Activated CD8-positive, alpha-beta memory T cell treated with anti-CD3 and anti-CD28 coated beads for 4 hours (primary cell): ENCODE measurements at places on chromosomes 3 and 15.

DNA sequence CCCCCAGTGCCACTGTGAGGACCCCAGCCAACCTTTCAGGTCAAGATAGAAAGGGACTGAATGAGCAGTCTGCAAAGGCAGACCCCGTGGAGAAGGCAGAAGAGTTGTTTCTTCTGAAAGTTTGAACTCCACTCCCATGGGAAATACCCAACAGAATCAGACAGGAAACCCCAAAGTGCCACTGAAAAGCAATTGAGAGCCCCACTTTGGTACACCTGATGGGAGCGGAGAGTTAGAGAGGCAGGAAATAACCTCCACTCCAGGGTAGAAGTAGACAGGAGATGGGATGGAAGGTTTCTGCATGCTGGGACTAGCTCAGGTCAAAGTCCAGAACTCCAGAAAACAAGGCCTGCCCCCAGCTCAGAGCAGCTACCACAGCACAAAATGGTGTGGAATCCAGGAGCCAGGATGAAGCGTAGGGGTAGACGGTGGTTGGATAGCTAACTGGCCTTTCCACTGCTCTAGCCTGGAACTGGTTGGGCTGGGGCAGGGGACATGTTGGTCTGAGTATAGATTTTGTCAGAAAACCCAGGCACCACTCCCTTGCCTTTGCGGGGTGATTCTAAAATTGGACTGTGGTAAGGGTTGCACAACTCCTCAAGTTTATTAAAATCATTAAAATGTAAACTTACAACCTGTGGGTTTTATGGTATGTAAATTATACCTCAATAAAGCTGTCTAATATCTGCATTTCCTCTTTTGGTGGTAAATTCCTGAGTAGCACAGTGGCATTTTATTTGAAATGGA, 1.9 kb upstream of the RAB43 start:
- no peak for DNase-seq

DNA sequence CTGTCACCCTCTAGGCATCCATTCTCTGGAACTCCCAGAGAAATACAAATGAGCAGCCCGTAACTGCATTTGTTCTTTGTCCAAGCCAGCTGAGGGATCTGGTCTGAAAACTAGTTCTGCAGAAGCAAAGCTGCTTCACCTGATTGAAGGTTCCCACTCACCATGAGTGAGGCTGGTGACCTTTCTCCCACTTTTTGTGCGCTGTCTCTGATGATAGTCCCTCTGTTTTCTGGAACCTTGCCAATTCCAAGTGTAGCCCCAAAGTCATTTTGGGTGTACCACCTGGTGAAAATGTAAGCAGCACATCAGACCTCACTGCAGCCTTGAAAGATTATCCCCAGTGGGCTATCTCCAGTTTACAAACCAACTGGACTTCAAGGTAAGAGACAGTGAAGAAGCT, 39.4 kb upstream of the BFSP2 start:
- no peak for DNase-seq

GRCh38 chr3:161369531-161369930, 1.8 kb downstream of the SPTSSB start:
- DNase-seq, result no peak

DNA sequence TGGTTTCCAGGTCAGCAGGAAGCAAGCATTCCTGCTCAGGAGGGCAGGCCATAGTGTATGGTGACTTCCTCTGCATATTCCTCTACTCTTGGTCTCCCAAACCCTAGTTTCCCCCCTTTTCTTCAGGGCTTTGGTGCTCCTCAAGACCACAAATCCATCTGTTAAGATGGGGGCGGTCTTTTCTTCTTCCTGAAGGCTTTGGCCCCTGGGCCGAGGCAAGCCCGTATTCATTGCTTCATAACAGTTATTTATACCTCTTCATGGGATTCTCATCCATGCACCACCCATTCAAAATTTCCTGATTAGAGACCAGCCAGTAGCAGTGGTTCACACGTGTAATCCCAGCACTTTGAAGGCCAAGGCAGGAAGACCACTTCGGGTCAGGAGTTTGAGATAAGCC, 62.1 kb upstream of the IL12A start:
- no peak for DNase-seq

DNA sequence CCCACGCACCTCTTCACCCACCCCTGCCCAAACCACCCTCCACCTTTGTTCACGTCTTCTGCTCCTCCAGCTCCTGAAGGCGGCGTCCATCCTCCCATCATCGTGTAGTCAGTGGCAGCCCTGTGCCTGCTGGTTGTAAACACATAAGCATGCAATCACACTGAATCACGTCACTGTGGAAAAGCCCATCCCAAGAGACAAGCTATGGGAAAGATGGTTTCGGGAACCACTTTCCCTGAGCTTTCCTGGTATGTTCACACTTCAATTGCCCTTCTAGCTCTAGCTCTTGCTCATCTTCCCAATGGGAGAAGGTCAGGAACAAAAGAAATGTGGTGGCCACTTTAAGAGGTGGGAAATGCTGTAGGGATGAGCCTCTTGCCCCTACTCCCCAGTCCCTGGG, 14.4 kb upstream of the GOLGA8J start:
- no peak for DNase-seq

DNA sequence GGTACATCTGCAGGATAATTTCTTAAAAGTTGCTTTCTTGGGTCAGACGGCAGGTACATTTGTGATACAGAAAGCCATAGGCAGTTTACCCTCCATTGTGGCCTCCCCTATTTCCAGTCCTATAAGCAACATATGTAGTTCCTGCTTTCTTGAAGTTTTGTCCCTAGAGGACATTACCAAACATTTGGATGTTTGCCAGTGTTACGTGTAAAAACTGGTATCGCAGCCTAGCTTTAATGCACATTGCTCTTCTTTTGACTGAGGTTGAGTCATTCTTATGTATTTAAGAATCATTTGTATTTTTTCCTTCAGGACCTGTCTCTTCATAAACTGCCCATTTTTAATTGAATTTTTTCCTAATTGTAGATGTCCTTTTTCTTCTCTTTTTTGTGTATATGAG, 114.3 kb downstream of the DIPK2A start:
- DNase-seq, result no peak

DNA sequence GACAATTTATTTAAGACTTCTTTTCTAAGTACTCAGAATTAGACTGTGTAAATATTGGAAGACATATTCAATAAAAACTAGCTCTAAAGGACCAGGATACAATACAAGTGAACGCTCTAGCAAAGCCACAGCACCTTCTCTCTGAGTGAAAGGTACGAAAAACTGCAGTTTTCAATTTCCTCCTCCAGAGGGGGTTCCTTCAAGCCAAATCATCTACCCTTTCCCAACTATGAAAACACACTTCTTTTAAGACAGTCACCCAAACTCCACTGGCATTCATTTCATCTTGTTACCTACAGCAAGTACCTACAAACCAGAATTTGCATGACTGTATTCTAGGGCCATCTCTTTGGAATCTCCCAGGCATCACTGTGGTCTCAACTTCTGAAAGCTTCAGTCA, 165.8 kb downstream of the ERC2 start:
- no peak for DNase-seq

DNA sequence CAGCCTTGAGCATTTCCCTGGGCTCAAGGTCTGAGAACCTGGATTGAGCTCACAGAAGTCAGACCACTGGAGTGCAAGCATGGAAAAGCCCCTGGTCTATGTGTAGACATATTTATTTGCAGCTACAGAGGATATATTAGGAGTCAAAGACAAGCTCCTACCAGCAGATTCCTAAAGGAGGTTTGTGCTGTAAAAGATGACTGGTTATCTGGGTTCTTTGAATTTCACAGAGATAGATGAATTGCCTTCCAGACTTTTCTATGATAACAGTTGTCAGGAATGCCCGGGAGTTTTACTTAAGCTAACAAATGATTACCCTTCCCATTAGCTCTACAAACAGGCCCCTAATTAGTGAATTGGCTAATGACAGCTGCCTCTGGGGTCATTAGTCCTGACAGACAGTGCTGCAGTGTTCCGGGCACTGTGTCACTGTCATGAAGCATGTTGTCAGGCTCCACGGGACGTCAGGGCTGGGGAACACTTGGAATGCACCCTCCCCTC, 48.8 kb upstream of the PLXNA1 start:
- DNase-seq, result no peak

DNA sequence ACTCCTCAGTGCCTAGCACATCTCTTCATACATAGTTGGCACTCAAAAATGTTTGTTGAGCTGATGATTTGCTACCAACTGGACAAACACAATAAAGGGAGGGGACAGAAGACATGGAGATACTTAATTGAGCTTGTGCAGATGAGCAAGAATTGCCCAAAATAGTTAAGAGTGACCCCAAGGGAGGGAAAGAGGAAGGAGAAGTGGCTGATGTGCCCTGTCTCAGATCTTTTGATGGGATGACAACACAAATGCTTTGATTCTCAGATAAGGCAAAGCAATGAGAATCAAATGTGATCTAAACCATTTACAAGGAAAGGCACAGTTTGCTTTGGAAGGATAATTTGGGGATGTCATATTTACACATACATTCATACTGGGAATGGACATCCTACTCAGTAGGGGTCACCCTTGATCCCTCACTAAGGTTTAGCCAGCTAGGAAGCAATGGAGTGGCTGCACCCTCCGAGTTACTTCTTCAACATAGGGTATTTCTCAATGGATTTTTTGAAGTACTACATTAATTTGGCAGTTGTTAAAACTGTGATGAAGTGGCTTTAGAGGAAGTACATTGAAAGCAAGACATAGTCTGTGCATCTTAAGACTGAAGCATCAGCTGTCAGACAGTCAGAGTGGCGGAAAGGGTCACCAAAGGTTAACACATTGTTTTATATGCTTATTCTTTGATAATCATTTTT, 21.9 kb upstream of the SSR3 start:
- DNase-seq, result no peak

DNA sequence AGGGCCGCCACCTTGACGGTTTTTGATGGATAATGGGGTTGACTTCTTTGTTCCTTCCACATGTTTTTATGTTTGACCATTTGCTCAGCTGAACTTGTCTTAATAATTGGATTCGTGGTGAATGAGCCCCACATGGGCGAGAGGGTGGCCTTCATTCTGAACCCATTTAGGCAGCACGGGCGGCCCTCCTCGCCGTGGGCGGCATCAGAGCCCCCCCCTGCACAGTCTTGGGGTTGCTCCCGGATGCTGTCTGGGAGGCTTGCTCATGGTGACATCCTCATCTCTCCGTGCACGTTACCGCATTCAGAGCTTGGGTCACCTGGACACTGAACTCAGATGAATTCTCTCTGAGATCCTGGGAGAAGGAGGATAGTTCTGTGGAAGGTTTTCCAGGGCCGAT, 172.3 kb upstream of the OSBPL11 start:
- DNase-seq, result no peak

DNA sequence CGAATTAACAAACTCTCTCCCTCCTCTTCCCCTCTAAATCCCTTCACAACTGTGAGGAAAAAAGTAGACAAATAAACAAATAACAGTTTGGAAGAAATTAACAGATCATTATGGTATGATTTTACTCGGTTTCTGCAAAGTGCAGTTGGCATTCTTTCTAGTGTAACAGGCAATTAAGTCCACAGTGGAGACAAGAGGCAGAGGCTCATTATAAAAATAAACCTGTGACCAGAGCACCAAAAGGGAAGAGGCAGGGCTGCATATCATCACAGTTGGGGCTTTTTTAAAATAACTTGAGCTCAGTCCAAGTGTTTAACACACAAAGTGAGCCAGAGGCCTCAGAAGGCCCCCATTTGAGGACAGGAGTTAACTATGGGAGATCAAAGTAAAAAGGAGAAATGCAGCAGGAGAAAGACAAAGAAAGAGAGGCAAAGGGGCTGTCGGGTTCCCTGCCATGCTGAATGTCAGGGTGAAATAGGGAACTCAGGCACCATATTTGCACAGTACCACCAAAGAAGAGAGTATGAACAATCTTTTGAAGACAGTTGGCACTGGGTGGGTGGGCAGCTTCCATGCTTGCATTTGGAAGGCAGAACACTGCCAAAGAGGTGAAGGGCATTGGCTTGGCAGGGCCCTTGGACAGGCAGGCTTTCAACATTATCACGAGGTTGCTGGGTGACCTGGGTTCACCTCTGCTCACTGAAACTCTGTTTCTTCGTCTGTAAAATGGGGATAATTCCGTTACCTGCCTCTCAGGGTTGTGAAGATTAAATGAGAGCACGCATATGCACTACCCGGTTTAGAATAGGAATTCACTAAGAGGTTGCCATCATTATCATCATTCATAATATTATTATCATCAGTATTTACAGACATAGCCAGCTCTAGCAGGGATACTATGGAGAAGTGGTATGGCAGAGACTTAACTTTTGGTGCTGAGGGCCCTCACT, 134.5 kb downstream of the MEX3B start:
- no peak for DNase-seq

- no peak for DNase-seq
Measured at GRCh38 chr3:128923576-128923975, 44.2 kb downstream of the ACAD9 start.

DNA sequence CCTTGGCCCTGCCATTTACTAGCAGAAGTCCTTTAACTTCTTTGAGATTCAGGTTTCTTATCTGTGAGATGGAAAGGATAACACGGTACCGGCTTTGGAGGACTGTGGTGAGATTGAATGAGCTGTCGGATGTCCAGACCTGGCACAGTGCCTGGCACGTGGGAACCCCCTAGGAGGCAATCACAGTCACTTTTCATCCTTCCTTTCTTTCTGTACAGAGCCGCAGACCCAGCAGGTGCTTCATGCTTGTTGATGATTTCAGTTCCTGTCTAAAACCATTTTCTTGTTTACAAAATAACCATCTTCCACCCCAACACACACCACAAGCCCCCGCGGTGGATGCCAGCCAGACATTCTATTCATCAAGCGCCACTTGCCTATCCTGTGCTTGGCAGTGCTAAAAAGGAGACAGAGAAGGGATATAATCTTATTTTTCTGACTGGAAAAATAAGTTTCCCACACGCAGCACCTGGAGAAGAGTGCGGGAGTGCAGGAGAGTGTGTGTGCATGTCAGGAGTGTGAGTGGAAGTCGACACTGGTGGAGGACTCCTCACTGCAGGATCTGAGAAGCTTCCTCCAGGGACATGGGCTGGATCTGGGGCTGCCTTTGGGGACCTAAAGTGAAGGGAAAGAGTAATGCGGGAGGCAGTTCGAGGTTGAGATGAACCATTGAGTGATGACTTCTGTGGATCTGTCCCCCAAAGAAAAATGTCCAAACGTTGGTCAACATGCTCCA, 85.7 kb downstream of the ST6GAL1 start:
- DNase-seq, result no peak

DNA sequence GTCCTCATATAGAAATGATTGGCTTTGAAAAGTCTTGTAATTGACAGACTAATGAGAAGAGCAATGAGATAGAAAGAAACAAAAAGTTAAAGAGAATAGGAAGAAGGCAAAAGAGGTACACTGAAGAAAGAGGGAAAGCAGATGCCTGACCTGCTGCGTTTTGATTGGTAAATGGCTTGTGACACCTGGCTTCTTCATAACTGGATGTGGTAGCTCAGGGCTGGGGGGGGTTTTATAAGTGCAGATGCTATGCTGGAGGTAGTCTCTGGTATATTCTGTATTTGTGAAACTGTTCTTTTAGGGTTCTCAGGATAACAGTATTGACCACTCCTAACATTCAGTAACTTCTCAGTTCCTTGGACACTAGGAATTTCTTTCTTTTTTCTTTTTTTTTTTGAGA, 1.4 kb downstream of the STARD9 start:
- no peak for DNase-seq

GRCh38 chr3:57026944-57027343, 33.5 kb upstream of the SPATA12 start:
- no peak for DNase-seq
